ENCODE measurements at places on chromosomes 7 and 10. TPM values are rescaled to one million over a fixed set of nuclear protein-coding genes. Genes with fewer than 3 reads are reported as not detected.

Gene SPDYE9
- total RNA-seq: not detected

Gene STAMBPL1
- total RNA-seq: 6.4 TPM

Gene MCM10
- total RNA-seq: 11.5 TPM

Gene USP6NL
- total RNA-seq: 19.2 TPM
